Astrocyte (in vitro differentiated cells and primary cell): ENCODE measurements at places on chromosomes 12 and 14. TPM values are rescaled to one million over a fixed set of nuclear protein-coding genes. Genes with fewer than 3 reads are reported as not detected.

- DNase-seq, result no peak
These were observed 141.9 kb downstream of the BICD1 start for GRCh38 chr12:32248441-32249140.

DNA sequence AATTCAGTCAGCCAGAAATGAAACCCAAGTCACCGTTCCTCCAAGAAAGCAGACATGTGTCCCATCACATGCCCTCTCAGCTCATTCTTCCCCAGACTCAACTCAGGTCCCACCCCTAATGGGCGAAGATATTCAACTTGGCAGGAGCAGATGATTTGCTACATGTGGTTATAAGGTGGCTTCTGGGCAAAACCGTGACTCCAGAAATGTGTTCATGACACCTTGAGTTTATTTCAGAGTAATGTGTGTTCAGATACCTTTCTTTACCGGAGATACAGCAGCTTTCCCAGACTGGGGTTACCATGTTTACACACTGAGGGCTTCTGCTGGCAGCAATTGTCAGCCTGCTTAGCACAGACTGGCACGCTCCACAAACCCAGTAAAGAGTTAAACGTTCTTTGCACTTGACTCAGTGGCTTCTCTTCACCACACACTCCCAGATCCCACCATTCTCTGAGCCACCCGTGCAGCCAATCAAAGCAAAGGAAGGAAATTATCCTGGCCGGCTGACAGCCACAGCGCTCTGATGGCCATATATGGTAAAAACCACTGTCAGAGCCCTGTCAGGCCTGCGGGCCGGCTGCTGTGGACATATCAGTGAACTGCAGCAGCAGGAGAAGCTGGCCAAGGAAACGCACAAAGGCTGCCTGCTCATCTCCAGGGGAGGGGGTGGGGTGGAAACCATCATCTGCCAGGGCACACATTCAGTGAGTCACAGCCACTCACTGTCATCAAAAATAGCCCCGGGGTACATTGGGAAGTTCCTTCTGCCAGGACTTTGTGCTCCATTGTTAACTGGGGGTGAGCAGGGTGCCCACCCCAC, 39.9 kb downstream of the CORO1C start:
- DNase-seq, result peak; percentile 99

AHNAK2 gene
- total RNA-seq, result 34.3 and 44.7 TPM in 2 replicates

DNA sequence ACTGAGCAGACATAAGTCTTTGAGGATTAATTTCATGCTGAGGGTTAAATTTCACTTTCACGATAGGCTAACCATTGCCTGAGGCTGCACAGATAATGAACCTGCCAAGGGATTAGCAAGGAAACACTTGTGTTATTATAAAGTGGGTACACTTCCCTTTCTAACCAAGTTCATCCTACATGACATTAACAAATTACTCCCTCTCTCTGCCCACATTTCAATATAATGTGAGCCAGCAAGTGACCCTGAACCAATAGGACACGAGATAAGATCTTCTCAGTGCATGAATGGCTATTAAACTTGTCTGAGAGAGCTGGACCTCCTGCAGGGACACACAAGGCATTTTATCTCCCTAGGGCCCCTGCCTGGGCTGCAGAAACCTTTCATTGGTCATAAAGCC, 173.5 kb downstream of the PAX9 start:
- DNase-seq, result no peak

DNA sequence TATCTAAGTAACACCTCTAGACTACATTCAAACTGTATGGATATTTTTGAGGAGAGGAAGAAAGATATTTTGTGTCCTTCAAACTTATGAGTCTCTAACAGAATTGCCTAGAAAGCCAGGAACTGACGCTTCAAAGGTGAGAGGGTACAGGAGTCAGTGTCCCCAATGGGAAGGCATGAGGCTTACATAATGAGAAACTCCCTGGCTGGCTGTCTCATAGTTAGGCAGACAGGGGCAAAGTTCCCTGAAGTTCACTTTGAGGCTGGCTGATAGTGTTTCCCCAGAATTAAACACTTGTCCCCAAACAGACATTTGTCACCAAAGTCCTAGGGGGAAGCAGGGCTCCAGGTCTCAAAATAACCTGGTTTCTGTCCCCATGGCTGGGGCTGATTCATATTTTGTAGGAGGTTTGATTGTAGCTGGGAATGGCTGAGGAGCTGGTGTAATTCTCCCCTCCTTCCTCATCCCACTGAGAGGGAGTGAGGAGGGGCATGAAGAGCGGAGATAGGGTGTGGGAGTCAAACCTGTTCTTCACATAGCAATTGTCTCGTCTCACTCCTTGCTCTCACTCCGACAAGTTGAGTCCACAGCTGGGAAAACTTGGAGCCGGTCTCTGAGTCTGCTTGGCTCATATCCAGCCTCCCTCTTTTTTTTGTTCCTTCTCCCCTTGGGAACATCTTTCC, 56.4 kb upstream of the CISTR start:
- no peak for DNase-seq

- DNase-seq, result no peak
These were observed 886 bp upstream of the METTL17 start for GRCh38 chr14:20988717-20989470.

DNA sequence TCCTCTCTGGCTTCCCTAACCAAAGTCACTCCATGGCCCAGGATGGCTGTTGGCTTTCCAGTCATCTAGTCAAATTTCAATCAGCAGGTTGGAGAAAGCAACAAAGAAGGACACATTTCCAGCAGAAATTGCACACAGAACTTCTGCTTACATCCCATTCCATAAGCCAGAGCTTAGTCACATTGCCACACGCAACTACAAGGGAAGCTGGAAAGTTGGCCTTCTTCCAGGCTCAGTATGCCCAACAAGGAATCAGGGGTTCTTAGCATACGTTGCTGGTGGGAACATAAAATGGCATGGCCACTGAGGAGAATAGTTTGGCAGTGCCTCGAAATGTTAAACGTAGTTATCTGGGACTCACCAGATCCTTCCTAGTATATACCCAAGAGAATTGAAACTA, 9.3 kb upstream of the APPL2 start:
- no peak for DNase-seq

CLEC4C gene
- not detected in 2 replicates for total RNA-seq

DNA sequence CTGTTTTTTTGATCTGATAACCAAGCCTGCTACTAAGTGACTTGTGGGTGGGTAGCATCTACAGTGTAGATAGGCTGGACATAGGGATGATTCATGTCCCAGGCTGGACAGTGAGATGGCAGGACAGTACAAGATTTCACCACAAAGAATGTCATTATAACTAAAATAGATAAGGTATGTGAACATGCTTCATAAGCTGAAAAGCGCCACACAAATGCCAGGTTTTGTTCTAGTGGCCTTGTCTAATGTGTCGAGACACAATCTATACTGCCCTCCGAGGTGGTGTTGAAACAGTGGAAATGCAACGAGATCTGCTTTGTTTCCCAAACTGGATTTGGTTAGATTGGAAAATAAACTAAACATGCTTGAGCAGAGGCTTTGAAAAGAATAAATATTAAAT, 4.4 kb downstream of the LGALS3 start:
- DNase-seq, result no peak

GRCh38 chr12:111773801-111774551, 7.2 kb downstream of the ALDH2 start:
- DNase-seq, result peak; percentile 85

NYNRIN gene
- total RNA-seq, result 25.4 and 32.0 TPM in 2 replicates
